ENCODE measurements at places on chromosomes 12 and 14.

- no peak for DNase-seq
These were observed 38.5 kb upstream of the GALNT9 start for GRCh38 chr12:132367852-132368251.

- DNase-seq: no peak
These were observed 43.3 kb downstream of the NCKAP5L start for GRCh38 chr12:49784756-49785409.

DNA sequence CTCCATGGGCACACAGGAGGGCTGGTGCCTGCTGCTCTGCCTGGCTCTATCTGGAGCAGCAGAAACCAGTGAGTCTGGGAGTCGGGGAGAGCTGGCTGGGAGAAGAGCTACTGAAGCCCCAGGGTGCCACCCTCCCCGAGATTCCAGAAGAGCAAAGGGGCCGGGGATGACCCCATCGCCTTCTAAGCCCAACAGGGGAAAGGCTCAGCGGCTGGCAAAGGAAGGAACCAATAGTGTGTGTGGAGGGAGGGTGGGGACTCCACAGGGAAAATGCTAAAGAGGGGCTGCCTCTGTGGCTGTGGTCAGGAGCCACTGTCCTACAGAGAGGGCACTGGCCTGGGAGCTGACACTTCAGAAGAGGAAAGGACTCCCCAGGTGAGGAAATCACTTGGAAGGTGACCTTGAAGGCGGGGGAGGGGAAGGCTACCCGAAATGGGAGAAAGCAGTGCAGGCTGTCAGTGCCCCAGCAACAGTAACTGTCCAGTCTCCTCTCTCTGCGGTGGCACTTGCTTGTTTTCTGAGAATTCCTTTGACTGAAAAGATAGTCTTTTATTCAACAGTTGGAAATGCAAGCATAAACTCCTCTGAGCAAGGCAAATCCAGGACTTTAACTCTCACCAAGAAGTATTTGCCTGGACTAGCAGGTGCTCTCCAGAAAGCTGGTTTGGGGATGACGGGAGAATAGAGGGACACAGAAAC is 552 bp downstream of the TAPBPL start:
- peak; percentile 44 for DNase-seq

- DNase-seq: peak; percentile 15
These were observed 923 bp upstream of the ITPR2 start for GRCh38 chr12:26833743-26834490.

GRCh38 chr12:57844709-57845477 is 1.6 kb downstream of the CTDSP2 start:
- DNase-seq: peak; percentile 83

DNA sequence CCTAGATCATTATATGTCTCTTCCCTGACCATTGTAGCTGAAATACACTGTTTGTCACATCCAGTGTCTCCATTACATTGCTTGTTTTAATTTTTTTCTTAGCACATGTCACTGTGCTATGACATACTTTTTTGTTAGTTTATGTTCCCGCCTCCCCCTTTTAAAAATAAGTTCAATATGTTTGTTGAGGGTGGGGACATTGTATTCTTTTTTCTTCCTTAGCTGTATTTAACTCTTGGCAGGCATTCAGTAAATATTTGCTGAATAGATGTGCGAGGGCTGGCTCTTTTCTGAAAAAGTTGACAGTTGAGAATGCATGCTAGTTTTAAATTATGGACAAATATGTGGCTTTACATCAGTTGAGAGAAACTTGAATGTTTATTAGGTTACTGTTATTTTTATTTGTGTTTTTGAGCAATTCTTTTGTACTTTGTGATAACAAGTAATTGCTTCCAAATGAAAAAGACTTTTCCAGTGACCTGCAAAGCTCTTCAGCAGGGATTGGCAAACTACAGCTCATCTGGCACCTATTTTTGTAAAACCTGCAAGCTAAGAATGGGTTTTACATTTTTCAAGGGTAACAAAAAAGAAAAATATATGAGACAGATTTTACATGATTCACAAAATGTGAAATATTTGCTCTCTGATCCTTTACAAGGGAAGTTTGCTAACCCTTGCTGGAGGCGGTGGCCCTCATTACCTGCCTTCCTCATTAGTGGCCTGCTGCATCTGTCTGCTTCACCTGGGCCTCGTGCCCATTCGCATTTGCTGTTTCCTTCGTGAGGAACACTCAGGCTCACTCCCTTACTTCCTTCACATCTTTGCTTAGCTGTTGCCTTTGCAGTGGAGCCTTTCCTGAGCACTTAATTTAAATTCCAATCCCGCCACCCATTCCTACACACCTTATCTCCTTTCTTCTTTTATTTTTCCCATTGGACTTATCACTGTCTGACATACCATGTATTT is 229.4 kb downstream of the ERC1 start:
- DNase-seq: no peak

DNA sequence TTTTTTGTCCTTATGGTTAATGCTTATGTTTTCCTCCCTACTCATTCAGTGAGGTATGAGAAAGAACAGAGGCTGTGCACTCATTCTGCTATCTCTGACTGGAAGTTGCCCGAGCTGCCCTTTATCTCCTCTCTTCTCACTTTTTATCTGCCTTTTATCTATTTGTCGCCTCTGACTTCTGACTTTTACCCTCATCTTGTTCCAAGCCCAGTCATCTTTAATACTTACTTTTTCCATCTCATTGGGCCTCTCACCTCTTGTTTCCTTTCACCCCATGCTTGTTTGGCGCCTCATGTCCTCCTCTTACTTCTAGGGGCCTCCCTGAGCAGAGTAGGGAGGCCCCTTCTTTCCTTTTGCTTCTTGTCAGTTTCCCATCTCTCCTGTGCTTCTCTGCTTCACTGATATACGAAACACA is 50.7 kb downstream of the DIP2B start:
- DNase-seq: no peak

DNA sequence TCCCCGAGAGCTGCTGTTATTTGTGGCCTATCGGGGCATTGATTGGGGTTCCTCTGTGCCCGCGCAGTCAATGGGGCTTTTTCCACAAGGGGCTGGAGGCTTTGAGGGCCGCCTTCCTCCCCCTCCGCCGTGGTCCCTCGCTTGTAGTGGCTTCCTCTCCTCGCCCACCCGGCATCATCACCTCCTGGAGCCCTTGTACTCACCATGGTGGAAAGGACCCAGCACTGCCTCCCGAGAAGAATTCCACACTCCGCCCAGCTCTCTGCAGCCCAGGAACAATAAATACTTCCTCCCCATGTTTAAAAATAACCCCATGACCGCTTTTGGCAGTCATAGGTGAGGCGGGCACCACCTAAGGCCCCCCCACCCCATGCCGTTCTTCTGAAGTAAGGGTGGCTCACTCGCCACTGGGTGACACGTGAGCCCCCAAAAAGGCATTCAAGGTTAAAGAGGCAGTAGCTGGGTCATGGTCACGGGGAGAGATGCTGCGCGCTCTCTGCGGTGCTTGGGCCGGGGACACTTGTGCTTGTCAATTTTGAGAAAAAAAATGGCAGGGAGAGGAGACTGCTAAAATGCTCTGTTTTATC is at the start of gene MYL2:
MYL2 (minus strand) TSS at position 256 of the 587 bp plus-strand sequence; CDS start at position 206, 50 bp downstream.
- DNase-seq: no peak

DNA sequence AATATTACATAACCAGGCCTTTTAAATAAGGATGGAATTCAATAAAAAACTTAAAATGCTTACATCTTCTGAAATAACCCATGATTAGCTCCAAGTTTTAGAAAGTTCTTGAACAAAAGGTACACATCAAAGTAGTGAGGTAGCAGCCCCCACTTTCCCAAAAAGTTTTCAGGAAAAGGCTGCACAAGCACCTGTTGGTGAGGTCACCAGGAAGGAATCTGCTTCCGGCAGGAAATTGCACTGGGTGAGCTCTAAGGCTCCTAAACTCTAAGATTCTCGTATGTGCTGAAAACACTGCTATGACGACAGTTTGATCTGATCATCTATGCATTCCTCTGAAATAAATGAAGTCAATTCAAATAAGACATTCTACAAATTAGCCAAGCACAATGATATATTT is 34.3 kb upstream of the TTC7B start:
- no peak for DNase-seq

GRCh38 chr14:102819176-102819628 is 42.0 kb downstream of the TRAF3 start:
- DNase-seq: no peak

DNA sequence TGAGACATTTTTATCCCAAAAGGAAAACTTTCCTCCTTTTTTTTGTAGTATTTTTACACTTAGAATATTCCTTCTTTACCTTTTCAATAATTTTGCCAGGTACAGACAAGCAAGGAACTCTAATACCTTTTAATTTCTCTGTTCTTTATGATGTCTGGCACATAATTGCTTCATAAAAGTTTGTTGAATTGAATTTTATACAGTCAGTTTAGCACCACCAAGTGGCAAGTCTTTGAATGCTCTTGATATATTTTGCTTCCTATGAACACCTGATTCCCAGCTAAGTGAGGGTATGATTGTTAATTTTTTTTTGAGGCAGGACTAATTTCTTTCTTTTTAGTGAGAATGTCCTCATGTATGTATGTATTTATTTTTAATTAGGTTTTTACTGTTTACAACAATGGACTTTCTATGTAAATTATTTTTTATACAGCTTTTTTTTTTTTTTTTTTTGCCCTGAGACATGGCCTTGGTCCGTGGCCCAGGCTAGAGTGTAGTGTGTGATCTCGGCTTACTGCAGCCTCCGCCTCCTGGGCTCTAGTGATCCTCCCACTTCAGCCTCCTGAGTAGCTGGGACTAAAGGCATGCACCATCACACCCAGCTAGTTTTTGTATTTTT is 6.9 kb downstream of the TBC1D15 start:
- no peak for DNase-seq

DNA sequence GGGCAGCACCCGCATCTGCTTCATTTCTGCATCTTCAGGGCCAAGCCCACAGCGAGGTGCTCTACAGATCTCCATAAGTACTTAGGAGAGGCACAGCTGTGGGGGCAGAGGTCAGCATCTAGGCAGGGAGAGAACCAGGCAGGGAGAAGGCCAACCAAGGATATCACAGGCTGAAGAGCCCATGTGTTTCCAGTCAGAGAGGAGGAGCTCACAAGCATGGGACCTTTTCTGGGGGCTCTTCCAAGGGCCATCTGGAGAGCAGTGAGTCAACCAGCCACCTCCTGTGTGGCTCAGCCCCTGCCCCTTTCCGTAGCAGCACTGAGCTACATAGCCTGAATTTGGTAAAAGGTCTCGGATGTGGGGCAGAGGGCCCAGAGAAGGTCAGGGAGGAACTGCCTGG is 78.5 kb downstream of the ARL6IP4 start:
- peak; percentile 56 for DNase-seq

All from MG63 (cell line).